Central memory CD8-positive, alpha-beta T cell (primary cell): ENCODE measurements at places on chromosomes 1 and 21.

DNA sequence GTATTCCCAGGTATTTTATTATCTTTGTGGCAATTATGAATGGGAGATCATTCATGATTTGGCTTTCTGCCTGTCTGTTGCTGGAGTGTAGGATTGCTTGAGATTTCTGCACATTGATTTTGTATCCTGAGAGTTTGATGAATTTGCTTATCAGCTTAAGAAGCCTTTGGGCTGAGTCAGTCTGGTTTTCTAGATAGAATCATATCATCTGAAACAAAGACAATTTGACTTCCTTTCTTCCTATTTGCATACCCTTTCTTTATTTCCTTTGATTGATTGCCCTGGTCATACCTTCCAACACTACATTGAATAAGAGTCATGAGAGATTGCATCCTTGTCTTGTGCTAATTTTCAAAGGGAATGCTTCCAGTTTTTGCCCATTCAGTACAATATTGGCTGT is 8.0 kb downstream of the OR2L3 start:
- no peaks in the 10 kb centered on the region for H3K27me3 ChIP-seq
- DNase-seq, result no peak
- no peaks in the 10 kb centered on the region for H3K4me1 ChIP-seq
- no peak overlapping the region for H3K27ac ChIP-seq
- H3K36me3 ChIP-seq, result no peaks in the 10 kb centered on the region

DNA sequence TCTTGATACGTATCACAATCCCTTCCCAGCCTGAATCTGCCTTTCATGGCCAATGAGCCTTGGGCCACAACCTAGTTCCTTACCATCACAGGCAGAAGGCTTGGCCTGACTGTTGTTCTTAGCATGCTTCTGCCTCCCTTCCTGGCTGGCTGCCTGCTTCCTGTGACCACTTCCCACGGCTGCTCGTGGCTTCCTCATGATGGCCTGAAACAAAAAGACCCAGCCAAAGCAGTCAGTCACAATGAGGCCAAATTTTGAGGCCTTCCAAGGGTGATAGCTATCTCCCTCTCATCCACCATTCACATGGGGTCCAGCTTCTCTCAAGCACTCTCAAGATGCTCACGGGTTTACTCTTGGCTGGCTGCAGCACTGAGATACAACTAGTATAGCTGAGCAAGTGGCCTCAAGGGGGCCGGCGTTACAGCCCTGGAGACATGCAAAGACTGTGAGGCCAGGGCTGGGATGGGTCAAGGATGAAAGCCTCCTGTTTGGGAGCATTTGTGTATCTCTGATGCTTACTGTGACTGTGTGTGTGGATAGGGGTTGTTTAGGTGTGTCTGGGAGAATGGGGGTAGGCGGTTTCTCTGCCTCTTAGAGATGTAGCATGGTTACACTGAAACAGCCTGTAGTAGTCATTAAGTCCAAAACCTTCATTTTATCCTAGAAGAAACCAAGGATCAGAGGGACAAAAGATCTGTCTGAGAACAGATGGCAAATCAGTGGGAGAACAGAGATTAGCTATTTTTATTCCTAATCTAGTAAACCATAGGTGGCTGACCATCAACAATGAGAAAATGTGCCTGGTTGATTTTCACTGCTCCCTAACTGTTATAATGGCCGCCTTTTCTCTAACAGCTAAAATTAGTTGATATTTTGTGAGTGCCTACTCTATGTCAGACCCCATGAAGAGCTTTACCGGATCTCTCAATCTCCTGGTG is 5.4 kb upstream of the TOE1 start:
- peaks cover 9% of the 10 kb centered on the region for H3K36me3 ChIP-seq
- no peaks in the 10 kb centered on the region for H3K27me3 ChIP-seq
- no peak for DNase-seq
- H3K4me1 ChIP-seq, result peaks cover 51% of the 10 kb centered on the region

GRCh38 chr1:12179111-12179519 is 12.3 kb downstream of the TNFRSF1B start:
- H3K4me1 ChIP-seq, result peaks cover 78% of the 10 kb centered on the region
- DNase-seq, result peak; percentile 65
- no peaks in the 10 kb centered on the region for H3K27me3 ChIP-seq
- peak overlapping the region; percentile 100 for H3K27ac ChIP-seq
- peaks cover 50% of the 10 kb centered on the region for H3K36me3 ChIP-seq
- peak overlapping the region; percentile 85 for H3K4me3 ChIP-seq

DNA sequence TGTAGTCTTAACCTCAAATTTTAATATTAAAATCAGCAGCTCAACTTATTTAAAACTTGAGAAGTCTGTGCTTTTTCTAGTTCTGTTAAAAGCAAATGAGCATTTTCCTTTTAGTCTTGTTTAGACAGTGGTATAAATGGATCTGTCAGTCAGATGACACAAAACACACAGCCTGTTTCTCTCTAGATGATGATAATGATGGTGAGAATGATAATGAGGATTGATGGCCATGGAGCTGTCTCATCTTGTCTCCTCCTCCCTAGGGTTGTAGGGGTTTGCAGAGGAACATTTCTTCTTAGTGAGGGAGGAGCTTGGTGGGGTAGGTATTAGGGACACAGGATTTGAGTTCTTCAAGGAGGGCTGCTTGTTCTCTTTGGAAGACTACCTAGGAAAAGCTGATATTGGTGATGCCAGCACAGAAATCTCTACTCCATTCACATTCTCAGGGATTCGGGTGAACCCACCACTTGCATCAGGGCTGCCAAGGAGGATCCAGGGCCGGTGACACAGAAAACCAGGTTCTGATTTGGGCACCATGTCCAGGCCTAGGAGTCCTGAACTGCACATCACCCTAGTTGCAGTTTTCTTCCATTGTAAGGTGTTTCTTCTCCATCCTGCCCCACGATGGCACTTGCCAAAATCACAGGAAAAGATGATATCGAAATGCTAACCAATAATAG is 147.6 kb downstream of the RHOU start:
- no peaks in the 10 kb centered on the region for H3K4me1 ChIP-seq
- no peaks in the 10 kb centered on the region for H3K27me3 ChIP-seq
- H3K36me3 ChIP-seq, result no peaks in the 10 kb centered on the region
- no peak overlapping the region for H3K27ac ChIP-seq

- H3K4me1 ChIP-seq, result peaks cover 37% of the 10 kb centered on the region
- H3K4me3 ChIP-seq, result no peak overlapping the region
- peaks cover 4% of the 10 kb centered on the region for H3K36me3 ChIP-seq
- H3K27me3 ChIP-seq, result no peaks in the 10 kb centered on the region
- DNase-seq, result no peak
- H3K27ac ChIP-seq, result no peak overlapping the region
Observed at GRCh38 chr1:51629918-51630317, 13.0 kb downstream of the OSBPL9 start.

- no peaks in the 10 kb centered on the region for H3K27me3 ChIP-seq
- peaks cover 73% of the 10 kb centered on the region for H3K4me1 ChIP-seq
Observed at GRCh38 chr1:181040284-181040865, 6.6 kb downstream of the MR1 start.

GRCh38 chr1:150008699-150009098 is 1.8 kb downstream of the OTUD7B start:
- H3K4me3 ChIP-seq, result peak overlapping the region; percentile 96
- no peaks in the 10 kb centered on the region for H3K27me3 ChIP-seq
- H3K36me3 ChIP-seq, result peaks cover 6% of the 10 kb centered on the region
- no peak for DNase-seq

- no peaks in the 10 kb centered on the region for H3K36me3 ChIP-seq
- H3K27ac ChIP-seq, result no peak within 1 kb of the TSS
- H3K4me3 ChIP-seq, result no peak within 1 kb of the TSS
- no peaks in the 10 kb centered on the region for H3K4me1 ChIP-seq
- DNase-seq, result no peak
Observed at GRCh38 chr1:203175237-203175826, at the start of gene MYBPH. Gene MYBPH (minus strand): TSS chr1:203175826. CDS start chr1:203175755, 71 bp downstream.

- H3K36me3 ChIP-seq, result peaks cover 2% of the 10 kb centered on the region
- H3K4me1 ChIP-seq, result no peaks in the 10 kb centered on the region
- DNase-seq, result no peak
- peaks cover 10% of the 10 kb centered on the region for H3K27me3 ChIP-seq
- no peak overlapping the region for H3K4me3 ChIP-seq
Observed at GRCh38 chr1:2031546-2032540, 12.7 kb downstream of the GABRD start.

GRCh38 chr1:183685112-183685713 is 32.1 kb upstream of the APOBEC4 start:
- DNase-seq, result no peak
- no peak overlapping the region for H3K4me3 ChIP-seq
- peaks cover 41% of the 10 kb centered on the region for H3K27me3 ChIP-seq
- no peaks in the 10 kb centered on the region for H3K36me3 ChIP-seq

GRCh38 chr1:46612937-46613660 is 3.5 kb downstream of the MOB3C start:
- no peak for DNase-seq
- H3K27ac ChIP-seq, result no peak overlapping the region
- H3K36me3 ChIP-seq, result peaks cover 22% of the 10 kb centered on the region
- no peaks in the 10 kb centered on the region for H3K27me3 ChIP-seq
- H3K4me1 ChIP-seq, result peaks cover 61% of the 10 kb centered on the region

- no peak overlapping the region for H3K4me3 ChIP-seq
- no peaks in the 10 kb centered on the region for H3K27me3 ChIP-seq
- no peak for DNase-seq
- H3K4me1 ChIP-seq, result peaks cover 17% of the 10 kb centered on the region
- H3K36me3 ChIP-seq, result peaks cover 52% of the 10 kb centered on the region
- no peak overlapping the region for H3K27ac ChIP-seq
Observed at GRCh38 chr1:12287869-12288268, 58.0 kb downstream of the VPS13D start.

GRCh38 chr1:232728507-232729263 is 76.5 kb upstream of the MAP10 start:
- no peak overlapping the region for H3K27ac ChIP-seq
- peaks cover 2% of the 10 kb centered on the region for H3K36me3 ChIP-seq
- peaks cover 34% of the 10 kb centered on the region for H3K27me3 ChIP-seq
- DNase-seq, result no peak
- no peak overlapping the region for H3K4me3 ChIP-seq

- no peaks in the 10 kb centered on the region for H3K4me1 ChIP-seq
- no peak overlapping the region for H3K4me3 ChIP-seq
- no peak overlapping the region for H3K27ac ChIP-seq
- no peak for DNase-seq
Observed at GRCh38 chr1:159208175-159208825, 3.6 kb downstream of the ACKR1 start.

DNA sequence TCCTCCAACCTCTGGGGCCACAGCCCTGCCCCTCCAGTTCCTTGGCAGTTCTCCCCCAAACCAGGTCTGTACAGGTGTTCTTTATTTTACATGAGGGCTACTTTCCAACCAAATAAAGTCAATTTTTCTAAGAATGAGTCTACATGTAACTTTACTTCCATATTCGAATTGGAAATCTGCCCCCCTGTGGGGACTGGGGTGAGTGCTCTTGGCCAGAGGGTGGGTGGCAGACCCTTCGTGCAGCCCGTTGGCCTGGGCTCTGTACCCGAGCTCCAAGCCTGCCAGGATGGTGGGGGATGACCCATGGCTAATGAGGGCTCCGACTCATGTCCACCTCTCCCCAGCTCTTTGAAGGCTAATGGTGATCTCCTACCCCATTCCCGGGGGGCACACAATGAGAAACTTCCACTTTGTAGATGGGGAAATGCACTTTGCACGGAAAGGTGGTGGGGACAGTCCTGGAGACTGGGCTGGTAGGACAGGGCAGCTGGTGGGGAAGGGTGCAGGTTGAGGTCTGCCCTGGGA is 589 bp upstream of the CATSPER4 start:
- no peak overlapping the region for H3K4me3 ChIP-seq
- no peak for DNase-seq
- no peaks in the 10 kb centered on the region for H3K27me3 ChIP-seq
- H3K4me1 ChIP-seq, result peaks cover 9% of the 10 kb centered on the region

GRCh38 chr1:204736836-204737235 is 51.3 kb upstream of the LRRN2 start:
- no peaks in the 10 kb centered on the region for H3K4me1 ChIP-seq
- no peak for DNase-seq
- H3K27me3 ChIP-seq, result peaks cover 67% of the 10 kb centered on the region
- no peak overlapping the region for H3K27ac ChIP-seq
- H3K36me3 ChIP-seq, result no peaks in the 10 kb centered on the region

DNA sequence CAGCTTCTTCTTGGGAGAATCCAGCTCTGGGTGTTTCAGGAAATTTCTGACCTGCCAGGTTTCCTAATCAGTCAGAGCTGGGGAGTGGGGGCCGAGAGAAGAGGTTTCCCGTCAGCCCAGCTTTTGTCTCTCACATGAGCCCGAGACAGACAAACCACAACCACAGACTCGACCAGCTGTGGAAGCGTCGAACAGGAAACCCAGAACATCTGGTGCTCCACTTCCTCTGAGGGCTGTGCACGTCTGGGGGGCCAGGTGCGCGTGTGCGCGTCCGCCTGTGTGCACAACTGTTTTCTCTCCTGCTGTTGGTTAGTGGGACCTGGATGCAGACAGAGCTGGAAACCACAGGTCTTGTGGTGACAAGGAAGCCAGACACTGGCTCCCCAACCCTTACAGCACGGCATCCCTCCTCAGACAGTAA is 113.0 kb upstream of the SLC25A33 start:
- H3K36me3 ChIP-seq, result peaks cover 22% of the 10 kb centered on the region
- peak overlapping the region; percentile 51 for H3K4me3 ChIP-seq
- peaks cover 8% of the 10 kb centered on the region for H3K27me3 ChIP-seq
- H3K27ac ChIP-seq, result peak overlapping the region; percentile 79
- peak; percentile 83 for DNase-seq

- H3K27ac ChIP-seq, result no peak overlapping the region
- peaks cover under 1% of the 10 kb centered on the region for H3K27me3 ChIP-seq
- no peaks in the 10 kb centered on the region for H3K36me3 ChIP-seq
Observed at GRCh38 chr1:54569339-54569738, 21.3 kb downstream of the ACOT11 start.

DNA sequence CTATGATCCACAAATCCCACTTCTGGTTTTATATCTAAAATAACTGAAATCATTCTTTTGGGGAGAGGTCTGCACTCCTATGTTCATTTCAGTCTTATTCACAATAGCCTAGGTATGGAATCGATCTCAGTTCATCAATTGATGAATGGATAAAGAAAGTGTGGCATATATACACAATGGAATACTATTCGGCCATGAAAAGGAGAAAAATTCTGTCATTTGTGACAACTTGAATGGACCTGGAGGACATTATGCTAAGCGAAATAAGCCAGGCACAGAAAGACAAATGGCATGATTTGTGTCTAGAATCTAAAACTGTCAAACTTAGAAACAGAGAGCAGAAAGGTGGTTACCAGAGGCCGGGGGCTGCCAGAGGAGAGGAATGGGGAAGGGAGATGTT is 5.4 kb upstream of the KRTAP10-8 start:
- no peaks in the 10 kb centered on the region for H3K4me1 ChIP-seq
- DNase-seq, result no peak
- H3K36me3 ChIP-seq, result peaks cover 2% of the 10 kb centered on the region
- H3K4me3 ChIP-seq, result no peak overlapping the region
- no peak overlapping the region for H3K27ac ChIP-seq
- H3K27me3 ChIP-seq, result peaks cover 23% of the 10 kb centered on the region
